Nephron progenitor cell (in vitro differentiated cells): ENCODE measurements at places on chromosomes 2 and 18.

- DNase-seq: no peak
Observed at GRCh38 chr2:241011751-241012510, 13.5 kb downstream of the SNED1 start.

DNA sequence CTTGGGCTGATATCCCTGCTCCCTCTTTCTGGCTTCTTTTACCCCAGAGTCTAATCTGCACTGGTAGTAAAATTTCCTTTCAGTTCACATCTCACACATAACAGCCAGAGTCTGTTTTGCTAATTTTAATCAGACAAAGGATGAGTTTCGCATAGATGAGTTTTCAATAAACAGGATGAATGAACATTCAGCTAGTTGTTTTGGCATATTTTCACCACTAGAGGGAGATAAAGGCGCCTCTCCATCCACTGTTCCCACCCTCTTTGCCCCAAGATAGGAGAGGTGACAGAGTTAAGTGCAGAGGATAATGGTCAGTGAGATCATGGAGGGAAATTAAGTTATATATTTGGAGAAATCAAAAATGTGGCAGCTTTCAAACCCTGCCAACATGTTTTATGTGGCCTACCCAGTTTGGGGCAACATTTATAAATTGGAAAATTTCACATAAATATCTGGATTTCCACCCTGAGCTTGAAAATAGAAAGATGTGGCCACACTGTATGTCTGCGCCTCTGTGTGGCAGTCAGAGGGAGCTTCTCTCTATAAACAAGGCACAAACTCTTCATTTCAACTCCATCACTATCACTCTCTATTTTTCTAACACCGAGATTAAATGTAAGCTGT lies 48.5 kb upstream of the DTNA start:
- peak; percentile 27 for DNase-seq

DNA sequence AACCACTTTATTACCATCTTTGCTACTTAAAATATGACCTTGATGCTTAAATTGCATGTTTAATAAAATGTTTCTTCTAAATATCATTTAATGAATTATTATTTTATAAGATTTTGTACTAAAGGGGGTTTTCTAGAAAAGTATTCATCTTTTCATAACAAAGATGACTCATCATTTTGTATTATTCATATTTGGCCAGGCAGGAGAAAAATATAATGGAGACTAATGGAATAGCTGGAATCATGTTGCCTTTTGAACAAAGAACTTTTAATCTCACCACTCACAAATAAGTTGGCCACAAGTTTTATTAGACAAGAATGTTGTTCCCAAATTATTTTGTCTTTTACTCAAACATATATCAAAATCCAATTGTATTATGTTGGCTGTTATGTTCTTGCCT lies 882.4 kb downstream of the DSC3 start:
- DNase-seq: no peak

DNA sequence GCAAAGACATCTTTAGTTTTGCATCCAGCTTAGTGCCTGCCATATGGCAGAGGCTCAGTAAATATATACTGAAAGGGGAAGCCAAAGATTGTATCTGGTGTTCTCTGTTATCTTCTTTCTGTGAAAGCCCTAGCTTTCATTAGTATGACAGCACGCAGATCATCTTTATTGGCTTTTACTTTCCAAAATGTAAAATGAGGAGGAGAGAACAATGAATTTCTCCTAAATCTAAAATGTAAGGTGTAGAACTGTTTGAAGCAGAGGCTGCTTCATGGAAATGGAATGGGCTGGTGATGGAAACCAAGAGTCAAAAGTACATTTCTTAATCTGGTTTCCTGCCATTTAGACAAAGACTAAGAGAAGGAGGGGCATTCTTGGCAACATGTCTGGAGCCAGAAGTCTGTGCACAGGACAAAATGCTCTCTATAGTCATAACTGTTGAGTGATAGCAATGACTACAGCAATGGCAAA lies 1029.9 kb upstream of the PIK3C3 start:
- no peak for DNase-seq

- DNase-seq: no peak
Observed at GRCh38 chr2:54706622-54707021, 16.8 kb upstream of the EML6 start.

- no peak for DNase-seq
Observed at GRCh38 chr2:7625392-7626138, 708.4 kb downstream of the RNF144A start.

- DNase-seq: no peak
Observed at GRCh38 chr2:58293056-58293455, 51.9 kb upstream of the FANCL start.

DNA sequence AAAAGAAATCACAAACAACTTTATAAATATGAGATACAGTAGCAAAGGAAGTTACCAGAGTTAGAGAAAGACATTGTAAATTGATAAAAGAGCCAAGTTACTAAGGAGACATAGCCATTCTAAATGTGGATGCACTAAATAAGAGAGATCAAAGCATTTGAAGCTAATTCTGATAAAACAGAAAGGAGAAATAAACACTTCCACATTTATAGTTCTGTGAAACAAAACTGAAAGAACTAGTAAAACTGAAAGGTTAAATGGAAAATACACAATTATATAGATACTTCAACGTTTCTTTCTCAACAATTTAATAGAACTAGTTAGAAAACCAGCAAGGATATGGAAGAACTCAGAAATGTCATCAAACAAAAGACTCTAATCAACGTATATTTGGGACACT lies 309.0 kb upstream of the CDH2 start:
- no peak for DNase-seq

- DNase-seq: no peak
Observed at GRCh38 chr2:187299122-187299906, 148.7 kb downstream of the CALCRL start.

DNA sequence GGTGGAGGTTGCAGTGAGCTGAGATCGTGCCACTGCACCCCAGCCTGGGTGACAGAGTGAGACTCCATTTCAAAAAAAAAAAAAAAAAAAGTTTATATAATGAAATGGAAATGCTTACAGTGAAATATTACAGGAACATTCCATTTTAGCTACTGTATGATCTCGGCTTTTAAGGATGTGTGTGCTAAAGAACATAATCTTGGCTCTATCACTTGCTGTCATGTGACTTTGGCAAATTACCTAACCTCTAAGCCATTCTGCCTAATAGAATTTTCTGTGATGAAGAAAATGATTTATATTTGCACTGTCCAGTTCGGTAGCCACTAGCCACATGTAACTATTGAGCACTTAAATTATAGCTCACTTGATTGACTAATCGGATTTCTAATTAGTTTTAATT lies 36.3 kb downstream of the SMAD4 start:
- no peak for DNase-seq

- no peak for DNase-seq
Observed at GRCh38 chr18:7600528-7601245, 33.6 kb downstream of the PTPRM start.

GRCh38 chr2:215002500-215002899 lies 135.9 kb downstream of the ABCA12 start:
- peak; percentile 23 for DNase-seq

GRCh38 chr2:74740741-74741431 lies 86.8 kb downstream of the SEMA4F start:
- DNase-seq: no peak

- no peak for DNase-seq
Observed at GRCh38 chr18:45935591-45936335, 31.4 kb downstream of the EPG5 start.

GRCh38 chr2:146278881-146279280 lies 1565.9 kb upstream of the ACVR2A start:
- DNase-seq: no peak

DNA sequence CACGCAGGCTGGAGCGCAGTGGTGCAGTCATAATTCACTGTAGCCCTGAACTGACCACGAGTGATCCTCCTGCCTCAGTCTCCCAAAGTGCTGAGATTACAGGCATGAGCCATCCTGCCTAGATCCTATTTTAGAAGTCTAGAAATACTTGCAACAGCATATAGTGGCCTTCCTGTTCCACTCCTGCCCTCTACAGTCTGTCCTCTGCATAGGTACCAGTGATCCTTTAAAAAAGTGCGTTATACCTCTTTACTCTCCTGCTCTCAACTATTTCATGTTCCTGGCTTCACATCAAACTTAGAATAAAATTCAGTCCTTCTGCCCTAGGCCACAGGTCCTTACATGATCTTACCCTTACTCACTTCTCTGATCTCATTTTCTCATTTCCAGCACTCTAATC lies 6.0 kb downstream of the COMMD1 start:
- no peak for DNase-seq

DNA sequence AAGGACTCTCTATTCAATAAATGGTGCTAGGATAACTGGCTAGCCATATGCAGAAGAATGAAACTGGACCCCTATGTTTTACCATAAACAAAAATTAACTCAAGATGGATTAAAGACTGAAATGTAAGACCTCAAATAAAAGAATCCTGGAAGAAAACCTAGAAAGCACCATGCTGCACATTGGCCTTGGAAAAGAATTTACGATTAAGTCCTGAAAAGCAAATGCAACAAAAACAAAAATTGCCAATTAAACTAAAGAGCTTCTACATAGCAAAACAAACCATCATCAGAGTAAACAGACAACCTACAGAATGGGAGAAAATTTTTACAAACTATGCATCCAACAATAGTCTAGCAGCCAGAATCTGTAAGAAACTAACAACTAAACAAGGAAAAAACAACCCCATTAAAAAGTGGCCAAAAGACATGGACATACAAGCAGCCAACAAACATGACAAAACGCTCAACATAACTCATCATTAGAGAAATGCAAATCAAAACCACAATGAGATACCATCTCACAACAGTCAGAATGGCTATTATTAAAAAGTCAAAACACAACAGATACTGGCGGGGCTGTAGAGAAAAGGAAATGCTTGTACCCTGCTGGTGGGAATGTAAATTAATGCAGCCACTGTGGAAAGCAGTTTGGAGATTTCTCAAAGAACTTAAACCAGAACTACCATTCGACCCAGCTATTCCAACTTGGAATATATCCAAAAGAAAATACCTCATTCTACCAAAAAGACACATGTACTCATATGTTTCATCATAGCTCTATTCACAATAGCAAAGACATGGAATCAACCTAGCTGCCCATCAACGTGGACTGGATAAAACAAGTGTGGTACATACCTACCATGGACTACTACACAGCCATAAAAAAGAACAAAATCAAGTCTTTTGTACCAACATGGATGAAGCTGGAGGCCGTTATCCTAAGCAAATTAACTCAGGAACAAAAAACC lies 30.6 kb downstream of the SEPTIN10 start:
- DNase-seq: no peak

- DNase-seq: no peak
Observed at GRCh38 chr2:8268172-8268783, 413.6 kb upstream of the ID2 start.

GRCh38 chr18:78255013-78255412 lies 724.6 kb upstream of the SALL3 start:
- no peak for DNase-seq

GRCh38 chr2:14903709-14904374 lies 271.3 kb downstream of the LRATD1 start:
- peak; percentile 60 for DNase-seq

DNA sequence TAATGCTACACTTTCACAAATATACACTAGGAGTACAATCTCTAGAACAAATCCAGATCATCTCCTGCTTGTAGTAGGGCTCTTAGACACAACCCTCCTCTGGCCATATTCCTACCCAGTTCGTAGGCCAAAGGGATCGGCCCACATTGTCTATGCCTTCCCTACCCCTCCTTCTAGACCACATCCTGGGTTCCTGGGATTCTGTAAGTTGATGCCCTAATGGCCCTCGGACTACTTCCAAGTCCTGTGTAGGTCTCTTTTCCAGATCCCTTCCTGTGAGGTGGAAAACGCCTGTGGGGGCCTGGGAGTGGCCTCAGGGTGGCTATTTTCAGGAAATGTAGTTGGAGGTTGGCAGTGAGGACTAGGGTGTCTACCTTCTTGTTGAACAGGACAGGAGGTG lies 289.7 kb downstream of the ZNF385B start:
- DNase-seq: no peak

DNA sequence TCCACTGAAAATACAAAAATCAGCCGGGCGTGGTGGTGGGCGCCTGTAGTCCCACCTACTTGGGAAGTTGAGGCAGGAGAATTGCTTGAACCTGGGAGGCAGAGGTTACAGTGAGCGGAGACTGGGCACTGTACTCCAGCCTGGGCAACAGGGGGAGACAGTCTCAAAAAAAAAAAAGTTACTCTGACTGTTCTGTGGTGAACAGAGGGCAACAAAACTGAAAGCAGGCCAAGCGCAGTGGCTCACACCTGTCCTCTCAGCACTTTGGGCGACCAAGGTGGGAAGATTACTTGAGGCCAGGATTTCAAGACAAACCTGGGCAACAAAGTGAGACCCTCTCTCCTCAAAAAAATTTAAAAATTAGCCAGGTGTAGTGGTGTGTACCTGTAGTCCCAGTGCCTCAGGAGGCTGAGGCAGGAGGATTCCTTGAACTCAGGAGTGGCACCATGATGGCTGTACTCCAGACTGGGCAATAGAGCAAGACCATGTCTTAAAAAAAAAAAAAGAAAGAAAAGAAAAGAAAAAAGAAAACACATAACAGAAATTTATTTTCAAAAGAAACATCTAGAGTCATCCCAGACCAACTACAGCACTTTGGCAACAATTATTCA lies 13.6 kb upstream of the RTN4 start:
- no peak for DNase-seq

GRCh38 chr18:7720395-7720794 lies 153.3 kb downstream of the PTPRM start:
- no peak for DNase-seq

DNA sequence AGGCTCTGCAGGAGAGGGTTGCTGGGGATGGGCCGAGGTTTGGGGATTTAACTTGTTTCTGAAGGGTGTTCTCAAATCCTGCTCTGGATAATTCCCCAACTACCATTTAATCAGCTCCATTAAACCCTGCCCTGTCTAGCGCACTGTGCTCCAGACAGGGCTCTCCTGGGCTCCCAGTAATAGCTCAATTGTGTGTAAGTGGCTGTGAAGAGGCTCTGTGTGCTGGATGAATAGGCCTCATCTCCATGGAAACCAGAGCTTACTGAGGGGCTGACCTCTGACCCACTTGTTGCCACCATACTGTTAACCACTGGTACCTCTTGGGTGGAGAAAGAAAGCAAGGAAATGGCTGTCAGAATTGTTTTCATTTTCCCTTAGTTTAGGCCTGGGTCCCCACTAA lies 92.9 kb downstream of the TGOLN2 start:
- DNase-seq: peak; percentile 46

DNA sequence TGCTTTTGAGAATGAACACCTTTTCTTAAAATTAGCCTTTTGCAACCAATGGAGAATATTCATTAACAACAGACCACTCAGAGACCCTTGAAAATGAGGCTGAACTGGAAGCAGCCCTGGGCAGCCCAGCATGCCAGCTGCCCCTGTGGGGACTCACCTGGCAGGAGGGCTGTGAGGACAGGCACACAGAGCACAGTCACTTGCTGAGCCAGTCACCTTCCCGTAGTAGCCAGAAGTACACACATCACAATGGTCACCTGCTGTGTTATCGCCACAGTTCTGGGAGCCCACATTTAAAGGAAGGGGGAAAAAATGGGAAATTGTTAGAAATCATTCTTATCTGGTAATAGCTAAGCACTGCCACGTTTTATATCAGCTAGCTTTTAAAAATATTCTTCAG lies 115.5 kb downstream of the LAMA1 start:
- no peak for DNase-seq

GRCh38 chr2:38370664-38371063 lies 6.4 kb downstream of the ATL2 start:
- no peak for DNase-seq
